Motor neuron (in vitro differentiated cells): ENCODE measurements at places on chromosomes 16 and 17. TPM values are rescaled to one million over a fixed set of nuclear protein-coding genes. Genes with fewer than 3 reads are reported as not detected.

The GFAP gene
- total RNA-seq: 1.0 and 1.9 TPM in 2 replicates

The KCNH6 gene
- total RNA-seq: 0.29 and 0.47 TPM in 2 replicates

The DNAI2 gene
- 1.9 and 3.5 TPM in 2 replicates for total RNA-seq

The ARHGAP23 gene
- 6.5 and 8.5 TPM in 2 replicates for total RNA-seq

The UBALD1 gene
- 11.8 and 13.5 TPM in 2 replicates for total RNA-seq

The CCL1 gene
- total RNA-seq: not detected in 2 replicates

The ALOX12 gene
- total RNA-seq: 0.33 and 0.46 TPM in 2 replicates

The GINS2 gene
- 2.9 and 3.0 TPM in 2 replicates for total RNA-seq

The ABCC12 gene
- total RNA-seq: not detected in 2 replicates

The KRTAP4-1 gene
- not detected in 2 replicates for total RNA-seq

The CCP110 gene
- total RNA-seq: 33.7 and 35.1 TPM in 2 replicates

The HAGH gene
- 23.0 and 27.8 TPM in 2 replicates for total RNA-seq

The TMEM238L gene
- total RNA-seq: not detected in 2 replicates

The KRT36 gene
- total RNA-seq: not detected in 2 replicates

The TBKBP1 gene
- 10.8 and 11.8 TPM in 2 replicates for total RNA-seq

The ADORA2B gene
- 1.9 and 2.1 TPM in 2 replicates for total RNA-seq

The GRIN2A gene
- total RNA-seq: 0.22 and 0.31 TPM in 2 replicates

The TP53TG3B gene
- not detected in 2 replicates for total RNA-seq

The KIFC3 gene
- total RNA-seq: 27.5 and 32.4 TPM in 2 replicates

The FBXL16 gene
- 9.8 and 10.4 TPM in 2 replicates for total RNA-seq

The KCNH4 gene
- 0.14 and 0.30 TPM in 2 replicates for total RNA-seq

The AATK gene
- total RNA-seq: 0.22 and 0.36 TPM in 2 replicates

The ITGAD gene
- not detected in 2 replicates for total RNA-seq

The AGRP gene
- 0.36 TPM in 1 of 2 replicates, not detected in the other for total RNA-seq

The CYTH1 gene
- 31.8 and 32.0 TPM in 2 replicates for total RNA-seq

The TEDC2 gene
- 3.1 and 3.9 TPM in 2 replicates for total RNA-seq

The WFDC1 gene
- total RNA-seq: 0.34 and 0.63 TPM in 2 replicates

The SLC47A2 gene
- total RNA-seq: 0.29 and 0.50 TPM in 2 replicates

The CDH16 gene
- total RNA-seq: 0.14 TPM in 1 of 2 replicates, not detected in the other

The C1QTNF8 gene
- total RNA-seq: not detected in 2 replicates

The SLC13A2 gene
- 0.41 and 0.63 TPM in 2 replicates for total RNA-seq

The SAP30BP gene
- total RNA-seq: 104 and 106 TPM in 2 replicates

The CBX1 gene
- total RNA-seq: 134 and 146 TPM in 2 replicates

The GSDMA gene
- total RNA-seq: not detected in 2 replicates

The CORO6 gene
- total RNA-seq: 22.2 and 22.3 TPM in 2 replicates

The RPS15A gene
- 1,937 and 2,821 TPM in 2 replicates for total RNA-seq

The FOXL1 gene
- 12.6 and 17.9 TPM in 2 replicates for total RNA-seq

The C17orf50 gene
- 0.50 and 0.55 TPM in 2 replicates for total RNA-seq

The QPRT gene
- total RNA-seq: 48.2 and 53.0 TPM in 2 replicates

The FAM83G gene
- total RNA-seq: 2.9 and 4.6 TPM in 2 replicates
